ENCODE measurements at places on chromosomes 4 and X.

GRCh38 chr4:79695848-79696247 is 287.8 kb upstream of the GK2 start:
- DNase-seq: no peak

GRCh38 chr4:18397681-18398390 is 376.3 kb upstream of the LCORL start:
- no peak for DNase-seq

GRCh38 chrX:132071254-132071653 is 48.2 kb downstream of the STK26 start:
- DNase-seq: no peak

GRCh38 chr4:41148931-41149330 is 65.4 kb downstream of the APBB2 start:
- no peak for DNase-seq

DNA sequence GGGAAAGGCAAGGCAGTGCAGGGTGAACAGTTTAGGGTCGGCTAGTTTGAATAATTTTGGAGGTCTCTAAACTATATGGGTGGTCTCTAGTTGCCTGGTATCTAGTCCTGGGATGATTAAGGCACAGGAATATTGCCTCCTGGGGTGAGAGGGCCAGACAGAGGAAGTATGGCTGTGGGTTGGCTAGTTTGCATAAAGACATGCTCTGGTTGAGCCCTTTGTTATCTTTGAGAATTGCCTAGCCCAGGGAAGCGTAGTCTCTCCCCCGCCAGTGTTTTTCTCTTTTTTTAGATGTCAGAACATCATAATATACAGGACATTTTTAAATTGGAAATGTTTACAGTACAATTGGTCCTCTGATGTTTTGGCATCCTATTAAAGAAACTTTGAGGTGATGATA is 163.5 kb downstream of the PWWP3B start:
- DNase-seq: no peak

DNA sequence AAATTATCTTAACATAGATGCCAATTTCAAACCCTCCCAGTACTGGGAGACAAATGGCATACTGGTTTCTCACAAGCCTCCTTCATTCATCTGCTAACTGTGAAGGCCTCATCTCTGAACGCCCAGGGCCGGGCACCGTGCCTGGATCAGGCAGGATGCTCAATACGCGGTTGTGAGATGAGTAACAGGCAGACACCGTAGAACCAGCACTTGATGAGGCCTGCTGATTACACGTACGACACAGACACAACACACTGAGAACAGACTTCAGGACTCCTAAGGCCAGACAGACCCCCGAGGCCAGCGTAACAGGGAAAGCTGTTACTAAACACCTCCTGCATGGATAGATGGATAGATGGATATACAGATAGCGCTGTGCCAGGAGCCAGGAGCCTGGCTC is 154.6 kb downstream of the AFAP1 start:
- DNase-seq: no peak

DNA sequence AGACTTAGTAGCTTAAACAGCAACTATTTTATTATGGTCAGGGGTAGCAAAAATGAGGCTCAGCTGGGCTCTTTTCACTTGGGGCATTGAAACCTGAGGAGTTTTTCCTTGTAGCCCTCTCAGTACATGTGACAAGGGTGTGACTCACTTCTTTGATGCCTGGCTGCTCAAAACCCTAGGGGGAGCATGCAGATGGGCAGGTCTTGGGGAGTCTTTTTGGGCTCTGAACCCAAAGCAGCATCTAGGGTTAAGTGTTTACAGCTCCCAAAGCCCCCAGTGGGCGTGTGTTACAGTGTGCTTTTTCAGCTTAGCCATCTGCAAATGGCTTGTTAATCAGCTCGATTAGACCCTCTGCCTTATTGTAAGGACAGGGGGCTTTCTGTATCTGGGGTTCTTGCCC is 1752.7 kb downstream of the PCDH7 start:
- no peak for DNase-seq

DNA sequence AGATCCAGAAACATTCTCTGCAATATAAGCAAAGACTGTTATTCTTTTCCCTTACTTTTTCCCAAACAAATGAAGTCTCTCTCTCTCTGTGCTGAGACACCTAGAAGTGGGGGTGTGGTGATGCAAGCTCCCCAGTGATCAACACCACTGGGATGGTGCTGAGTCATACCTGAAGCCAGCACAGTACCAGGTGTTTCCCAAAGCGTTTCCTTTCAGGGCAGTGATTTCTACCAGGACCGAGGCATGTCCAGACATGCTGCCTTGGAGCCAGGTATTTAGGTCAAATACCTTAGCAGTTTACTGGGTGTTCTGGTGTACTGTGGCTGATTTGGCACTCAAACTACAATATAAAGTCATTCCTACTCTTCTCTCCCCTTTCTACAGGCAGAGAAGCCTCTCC is 726.5 kb downstream of the FAM133A start:
- DNase-seq: no peak

DNA sequence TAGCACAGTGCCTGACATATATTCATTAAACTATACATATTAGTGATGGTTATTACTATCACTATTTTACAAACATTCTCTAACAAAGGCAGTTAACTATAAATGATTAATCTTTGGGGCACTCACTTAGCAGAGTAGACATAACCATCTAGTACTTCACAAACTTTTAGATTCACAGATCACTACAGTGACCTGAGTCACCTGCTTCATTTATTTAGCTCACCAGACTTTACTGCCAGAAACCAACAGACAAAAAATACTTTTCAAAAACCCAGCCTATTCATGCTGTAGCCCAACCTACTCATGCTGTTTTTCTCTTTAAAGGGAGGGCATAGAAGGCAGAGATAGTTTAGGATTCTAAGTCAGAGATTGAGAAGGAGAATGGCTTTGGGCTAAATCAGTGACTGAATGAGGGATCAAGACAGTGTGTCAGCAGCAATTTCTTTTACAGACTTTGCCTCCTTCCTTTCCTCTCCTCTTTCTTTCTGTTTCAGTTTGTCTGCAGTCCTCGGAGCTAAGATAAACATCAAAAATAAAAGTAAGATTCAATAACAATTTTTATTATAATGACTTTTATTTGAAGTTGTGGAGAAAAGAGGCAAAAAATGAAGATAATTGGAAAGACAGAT is 34.7 kb upstream of the PDE5A start:
- DNase-seq: no peak
